ENCODE measurements at places on chromosomes 12 and 14.

DNA sequence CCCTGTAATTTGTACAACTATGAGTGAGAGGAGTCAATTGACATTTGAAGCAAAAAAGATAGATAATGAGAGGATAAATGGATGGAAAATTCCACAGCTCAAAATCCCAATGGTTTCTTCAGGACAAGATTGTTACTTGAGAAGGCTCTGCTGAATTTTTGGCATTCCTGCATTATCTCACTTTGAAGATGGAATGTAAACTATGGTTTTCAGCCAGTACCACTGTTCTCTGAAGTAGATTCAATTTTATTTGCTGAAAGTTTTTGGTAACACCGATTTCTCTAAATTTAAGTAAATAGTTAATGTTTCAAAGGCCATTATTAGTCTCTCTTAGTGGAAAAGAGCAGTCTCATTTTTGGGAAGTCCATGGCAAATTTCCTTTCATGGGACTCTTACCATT lies 121.9 kb upstream of the SLC38A2 start:
- DNase-seq, result peak; percentile 22

DNA sequence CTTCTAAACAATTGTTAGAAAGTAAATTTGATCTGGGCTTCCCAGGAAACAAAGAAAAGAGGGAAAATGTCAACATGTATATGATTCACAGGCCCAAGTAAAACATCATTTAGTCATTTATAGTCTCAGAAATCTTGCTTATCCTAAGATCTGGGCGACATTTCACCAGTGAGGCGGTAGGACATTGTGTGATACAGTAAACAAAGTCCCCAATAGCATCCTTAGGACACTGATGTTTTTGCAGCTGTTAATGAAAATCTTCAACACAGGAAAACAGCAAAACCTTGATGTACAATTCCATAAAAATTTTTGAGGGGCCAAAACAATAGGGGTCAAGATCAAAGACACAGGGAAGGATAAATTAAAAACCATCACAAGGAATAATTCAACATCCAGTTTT lies 20.2 kb downstream of the LMO3 start:
- DNase-seq, result no peak

DNA sequence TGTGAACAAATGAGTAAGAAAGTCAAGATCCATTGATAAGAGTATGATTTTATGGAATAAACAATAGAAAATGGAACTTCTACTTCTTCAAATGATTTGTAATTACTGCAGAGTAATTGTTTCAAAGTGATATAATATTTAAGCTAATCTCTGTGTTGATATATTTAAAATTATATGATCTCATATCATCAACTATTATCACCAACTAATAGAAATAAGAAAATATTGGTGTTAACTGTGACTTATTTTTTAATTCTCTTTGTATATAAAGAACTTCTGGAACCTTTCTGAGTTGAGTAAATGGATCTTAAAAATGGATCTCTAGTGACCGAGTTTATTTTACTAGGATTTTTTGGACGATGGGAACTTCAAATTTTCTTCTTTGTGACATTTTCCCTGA lies at the start of gene OR4L1:
TSS of gene OR4L1 (plus strand) at position 301 of the 400 bp plus-strand sequence. CDS start at position 301, 0 bp downstream.
- DNase-seq, result no peak

GRCh38 chr12:93684716-93685115 lies 7.5 kb downstream of the CRADD start:
- no peak for DNase-seq

DNA sequence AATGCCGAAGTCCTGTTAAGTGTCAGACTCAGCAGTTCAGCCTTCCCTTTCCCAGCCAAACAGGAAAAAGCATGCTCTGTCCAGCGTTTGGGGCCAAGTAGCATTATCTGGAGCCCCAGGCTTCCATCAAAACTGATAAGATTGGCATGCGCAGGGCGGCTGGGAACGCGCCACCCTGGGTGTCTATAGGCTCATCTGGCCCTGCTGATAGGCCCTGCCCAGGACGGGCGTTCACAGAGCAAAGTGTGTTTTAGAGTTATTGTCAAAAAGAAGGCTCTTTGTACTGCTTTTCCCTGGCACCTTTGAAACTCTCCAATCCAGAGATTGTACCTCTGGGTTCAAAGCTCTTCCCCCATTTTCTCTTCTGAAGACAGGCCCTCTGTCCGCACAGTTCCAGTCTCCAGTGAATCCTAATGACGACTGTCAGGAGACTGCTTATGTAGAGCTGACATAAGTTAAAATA lies at the start of gene ART4:
TSS of gene ART4 (minus strand) at position 102 of the 463 bp plus-strand sequence. CDS start 413 bp downstream, outside the sequence.
- DNase-seq, result no peak

DNA sequence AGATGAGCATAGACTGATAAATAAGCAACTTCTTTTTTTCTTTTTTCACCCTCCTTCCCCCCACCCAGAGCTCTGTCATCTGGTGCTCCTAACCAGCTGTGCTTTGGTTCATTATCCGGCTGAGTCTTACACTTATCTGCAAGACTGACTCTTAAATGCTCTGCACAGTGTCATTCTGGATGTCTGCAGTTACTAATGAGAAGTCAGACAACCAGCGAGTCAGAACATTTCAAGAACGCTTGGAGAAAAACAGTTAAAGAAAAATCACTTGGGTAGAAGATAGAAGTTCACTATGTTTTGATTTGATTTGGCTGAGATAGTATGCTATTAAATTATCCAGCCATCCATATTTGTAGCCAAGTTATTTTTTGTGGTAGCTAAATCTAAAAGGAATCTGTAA lies 328.9 kb upstream of the PRICKLE1 start:
- DNase-seq, result no peak
